Activated CD4-positive, alpha-beta T cell treated with anti-CD3 and anti-CD28 coated beads, Interleukin-2, amount 10 ng/mL, durations not matched to agents 24 days and 14 days (primary cell): ENCODE measurements at places on chromosomes 11 and 22. TPM values are rescaled to one million over a fixed set of nuclear protein-coding genes. Genes with fewer than 3 reads are reported as not detected.

Gene MRGPRF
- total RNA-seq = not detected in 2 replicates

GRCh38 chr11:92296138-92296515 is 71.5 kb downstream of the FAT3 start:
- H3K27me3 ChIP-seq = no peaks in the 10 kb centered on the region
- no peak for DNase-seq
- H3K4me1 ChIP-seq = no peaks in the 10 kb centered on the region
- H3K27ac ChIP-seq = no peak overlapping the region
- H3K36me3 ChIP-seq = no peaks in the 10 kb centered on the region
- no peak overlapping the region for H3K4me3 ChIP-seq

Gene PARVG
- total RNA-seq = 48.9 and 52.2 TPM in 2 replicates

Gene OR51A4
- not detected in 2 replicates for total RNA-seq

GRCh38 chr11:33703234-33703633 is 2.6 kb upstream of the C11orf91 start:
- no peak for DNase-seq
- H3K27ac ChIP-seq = no peak overlapping the region
- H3K36me3 ChIP-seq = peaks cover 8% of the 10 kb centered on the region
- H3K4me1 ChIP-seq = peaks cover 25% of the 10 kb centered on the region
